ENCODE measurements at places on chromosomes 3 and 15. TPM values are rescaled to one million over a fixed set of nuclear protein-coding genes. Genes with fewer than 3 reads are reported as not detected.

FEZF2 gene
- not detected for total RNA-seq

CPNE9 gene
- total RNA-seq: not detected

IL17RB gene
- total RNA-seq: 0.10 TPM

POPDC2 gene
- 21.5 TPM for total RNA-seq

KNG1 gene
- total RNA-seq: 0.21 TPM

COMMD2 gene
- 39.8 TPM for total RNA-seq

GPR176 gene
- total RNA-seq: 0.21 TPM

ZIC1 gene
- total RNA-seq: not detected

REC114 gene
- not detected for total RNA-seq

SYNPR gene
- not detected for total RNA-seq

WDR72 gene
- under 0.01 TPM for total RNA-seq

TP63 gene
- 0.21 TPM for total RNA-seq

GRAMD2A gene
- not detected for total RNA-seq

SEMA7A gene
- total RNA-seq: 5.9 TPM

ISLR gene
- total RNA-seq: not detected

RAP2B gene
- 30.3 TPM for total RNA-seq

APBA2 gene
- 78.6 TPM for total RNA-seq

PCOLCE2 gene
- total RNA-seq: not detected

PRRT3 gene
- 3.9 TPM for total RNA-seq

ILDR1 gene
- total RNA-seq: 0.21 TPM

CMTM6 gene
- 155 TPM for total RNA-seq

CTXN2 gene
- not detected for total RNA-seq

SLC7A14 gene
- total RNA-seq: under 0.01 TPM

EPHB3 gene
- total RNA-seq: 1.6 TPM

EFCC1 gene
- total RNA-seq: 0.10 TPM

TSPAN3 gene
- 39.9 TPM for total RNA-seq

AAGAB gene
- 26.6 TPM for total RNA-seq

UBA7 gene
- total RNA-seq: 57.9 TPM

KIF15 gene
- total RNA-seq: 1.5 TPM

CNTN4 gene
- total RNA-seq: not detected

IMPG2 gene
- 0.84 TPM for total RNA-seq

LRRN1 gene
- total RNA-seq: 1.3 TPM

BTLA gene
- total RNA-seq: 18.1 TPM

Data from mononuclear cell (primary cell).